ENCODE measurements at places on chromosomes 7 and 10.

- no peak for DNase-seq
Measured at GRCh38 chr10:70074165-70074564, 21.5 kb downstream of the MACROH2A2 start.

DNA sequence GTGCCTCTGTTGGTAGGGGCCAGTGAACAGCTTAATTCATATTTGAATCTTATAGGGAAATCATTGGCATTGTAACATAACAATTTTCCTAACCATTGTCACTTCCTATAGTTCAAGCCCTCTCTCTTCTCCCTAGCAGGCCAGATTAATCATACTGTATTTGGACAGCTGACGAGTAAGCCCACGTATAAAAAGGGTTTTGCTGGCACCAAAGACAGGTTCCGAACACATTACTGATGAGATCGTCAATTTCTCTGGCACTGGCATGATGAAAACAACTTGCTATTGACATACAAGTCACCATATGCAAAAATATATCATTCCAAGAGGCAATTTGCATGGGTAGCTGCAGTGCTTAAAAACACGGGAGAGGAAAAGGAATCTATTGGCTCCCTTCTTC lies 891.1 kb upstream of the AUTS2 start:
- DNase-seq: no peak

DNA sequence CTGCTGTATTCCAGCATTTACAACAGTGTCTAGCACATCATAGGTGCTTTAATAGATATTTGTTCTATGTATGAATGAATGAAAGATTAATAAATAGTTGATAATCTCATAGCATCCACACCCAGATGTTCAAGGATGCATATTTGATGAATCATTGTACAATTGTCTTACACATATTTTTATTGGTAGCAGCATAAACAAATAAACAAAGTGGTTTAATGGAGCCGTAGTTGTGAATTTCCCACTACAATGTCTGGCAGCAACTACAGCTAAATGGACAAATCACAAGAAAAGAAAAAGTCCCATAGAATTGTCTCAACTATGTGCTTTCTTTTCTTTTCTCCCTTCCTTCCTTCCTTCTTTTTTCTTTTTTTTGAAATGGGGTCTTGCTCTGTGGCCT lies 150.8 kb downstream of the NRP1 start:
- DNase-seq: no peak

DNA sequence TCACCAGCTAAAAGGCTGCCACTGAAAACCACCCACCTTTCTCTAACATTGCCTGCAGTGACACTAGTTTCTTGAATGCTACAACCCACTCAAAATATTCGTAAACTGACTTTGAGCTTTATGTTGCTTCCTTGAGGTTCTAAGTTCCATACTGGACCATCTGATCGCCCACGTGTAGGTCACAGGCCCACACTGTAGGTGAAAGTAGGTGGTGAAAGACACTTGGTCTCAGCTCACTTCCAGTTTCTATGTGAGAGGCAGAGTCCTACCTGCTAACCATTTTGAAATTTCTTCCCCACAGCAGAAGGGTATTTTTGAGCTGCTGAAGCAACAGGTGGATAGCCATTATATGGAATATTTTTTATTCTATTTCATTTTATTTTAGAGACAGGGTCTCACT lies 97.3 kb downstream of the MYO3A start:
- no peak for DNase-seq

GRCh38 chr10:127337801-127338200 lies 141.4 kb upstream of the INSYN2A start:
- DNase-seq: no peak

DNA sequence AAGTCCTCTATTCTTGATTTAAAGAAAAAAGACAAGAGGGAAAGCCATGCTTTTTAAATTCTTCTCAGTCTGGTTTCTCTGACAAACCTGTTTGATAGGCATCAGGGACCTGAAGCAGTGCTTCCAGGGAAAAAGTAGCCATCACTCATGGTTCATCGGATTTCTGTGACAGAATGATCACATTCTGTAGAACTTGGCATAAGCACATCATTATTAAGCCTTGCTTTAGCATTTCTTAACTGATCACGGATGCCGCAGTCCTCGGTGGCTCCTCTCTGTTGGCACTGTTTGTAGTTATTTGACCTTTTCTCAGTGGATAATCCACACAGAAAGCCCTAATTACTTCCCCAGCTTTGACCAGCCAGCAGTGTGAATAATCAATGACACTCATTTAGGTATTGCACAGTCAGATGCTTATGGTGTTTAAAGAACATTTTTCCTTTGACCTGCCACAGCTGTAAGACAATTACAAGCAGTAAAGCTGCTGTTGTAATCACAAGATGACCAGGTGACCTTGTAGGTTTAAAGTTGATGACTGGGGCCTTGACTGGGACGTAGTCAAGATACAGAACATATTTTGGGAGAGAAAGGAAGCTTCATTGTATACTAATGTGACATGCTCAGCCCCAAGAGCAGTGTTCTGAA lies 64.4 kb upstream of the SKAP2 start:
- no peak for DNase-seq

GRCh38 chr7:79770063-79770462 lies 316.6 kb upstream of the MAGI2 start:
- no peak for DNase-seq

- no peak for DNase-seq
Measured at GRCh38 chr10:21692916-21693315, 158.9 kb downstream of the MLLT10 start.

DNA sequence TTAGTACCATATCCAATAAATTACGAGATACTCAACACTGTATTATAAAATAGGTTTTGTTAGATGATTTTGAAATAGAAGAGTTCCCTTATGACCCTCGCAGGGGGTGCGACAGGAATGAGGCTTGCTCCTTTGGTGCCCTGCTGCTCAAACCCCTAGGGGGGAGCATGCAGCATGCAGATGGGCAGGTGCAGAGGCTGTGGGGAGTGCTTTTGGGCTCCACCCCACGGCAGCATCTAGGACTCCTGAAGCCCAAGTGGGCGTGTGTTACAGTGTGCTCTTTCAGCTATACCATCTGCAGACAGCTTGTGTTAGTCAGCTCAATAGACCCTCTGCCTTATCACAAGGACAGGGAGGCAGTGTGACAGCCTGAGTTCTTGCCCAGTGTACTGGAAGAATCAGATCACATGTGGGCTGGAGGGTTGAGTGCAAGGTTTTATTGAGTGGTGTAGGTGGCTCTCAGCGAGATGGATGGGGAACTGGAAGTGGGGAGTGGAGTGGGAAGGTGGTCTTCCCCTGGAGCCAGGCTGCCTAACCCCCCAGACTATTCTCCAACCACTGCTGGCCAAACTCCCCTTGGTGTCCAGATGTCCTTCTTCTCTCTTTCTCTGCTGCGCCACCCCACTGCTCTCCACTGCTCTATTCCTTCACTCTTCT lies 3.1 kb upstream of the MRC1 start:
- no peak for DNase-seq

GRCh38 chr7:154950960-154951359 lies 52.0 kb downstream of the PAXIP1 start:
- DNase-seq: no peak

GRCh38 chr10:91944880-91945630 lies 21.5 kb downstream of the BTAF1 start:
- DNase-seq: peak; percentile 24

DNA sequence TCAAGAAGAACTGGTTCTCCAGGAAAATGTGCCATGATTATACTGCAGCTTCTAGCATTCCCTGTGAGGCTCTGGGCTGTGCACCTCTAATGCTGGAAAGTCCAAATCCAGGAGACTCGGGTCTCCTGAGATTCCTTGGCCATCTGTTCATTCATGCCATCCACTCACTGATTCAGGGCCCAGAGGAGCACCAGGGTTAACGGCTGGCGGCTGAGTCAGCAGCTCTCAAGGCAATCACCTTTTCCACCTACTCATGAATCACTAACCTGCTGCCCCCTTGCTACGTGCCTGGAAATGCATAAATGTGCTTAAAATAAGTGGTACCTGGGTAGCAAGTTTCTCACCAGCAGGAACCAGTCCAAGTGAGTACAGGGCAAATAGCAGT lies 132.7 kb downstream of the KCNMA1 start:
- no peak for DNase-seq

GRCh38 chr7:44237696-44238095 lies 36.9 kb downstream of the YKT6 start:
- DNase-seq: no peak

DNA sequence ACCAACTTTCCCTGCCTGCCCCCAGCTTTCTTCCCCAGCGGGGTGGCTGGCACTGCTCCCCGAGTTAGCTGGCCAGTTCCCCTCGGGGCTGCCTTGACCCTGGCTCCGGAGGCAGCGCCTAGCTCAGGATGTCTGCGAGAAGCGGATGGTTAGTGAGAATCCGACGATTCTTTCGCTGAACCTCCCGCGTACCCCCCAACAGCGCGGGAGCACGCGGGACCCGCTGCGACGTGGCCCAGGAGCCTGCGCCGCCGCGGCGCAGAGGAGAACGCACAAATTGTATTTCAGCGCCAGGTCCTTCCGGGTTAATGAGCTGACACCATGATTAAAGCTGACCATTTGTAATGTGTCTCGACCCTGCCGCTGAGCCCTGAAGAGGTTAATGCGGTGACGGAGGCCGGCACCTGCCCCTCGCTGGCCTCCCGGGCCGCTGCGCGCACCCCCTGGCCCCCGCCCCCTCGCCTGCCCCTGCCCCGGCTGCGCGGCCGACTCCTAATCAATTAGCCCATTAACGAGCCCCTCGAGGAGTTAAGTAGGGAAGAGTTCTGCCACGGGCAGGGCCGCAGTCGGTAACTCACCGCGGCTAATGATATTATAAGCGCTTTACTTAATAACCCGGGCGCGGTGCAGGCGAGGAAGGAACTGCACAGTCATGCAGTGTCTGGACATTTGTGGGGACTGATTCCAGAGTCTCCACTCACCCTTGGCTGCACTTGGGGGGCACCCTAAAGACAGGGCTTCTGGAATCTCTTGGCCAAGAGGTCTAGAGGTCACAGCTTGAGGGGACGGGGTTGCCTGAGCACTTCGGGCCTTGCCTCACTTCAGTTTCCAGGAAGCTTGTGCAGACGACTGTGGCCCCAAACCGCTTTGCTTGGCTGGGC lies 1.7 kb upstream of the HMX2 start:
- no peak for DNase-seq

DNA sequence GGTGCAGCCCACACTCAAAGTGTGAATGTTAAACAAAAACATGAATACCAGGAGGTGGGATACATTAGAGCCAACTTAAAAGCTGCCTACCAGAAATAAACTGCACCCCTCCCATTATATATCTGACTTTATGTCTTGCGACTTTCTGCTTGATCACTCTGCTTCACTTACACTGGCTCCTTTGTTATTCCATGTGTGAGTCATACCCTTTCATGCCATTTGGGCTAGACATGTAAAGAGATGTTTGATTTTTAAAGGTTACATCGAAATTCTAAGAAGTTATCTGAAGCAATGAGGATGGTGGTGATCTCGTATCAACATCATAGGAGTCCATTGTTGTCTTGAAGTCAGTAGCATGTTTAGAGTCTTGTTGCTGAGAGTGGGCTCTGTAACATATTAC lies 31.6 kb upstream of the ETV1 start:
- DNase-seq: no peak

DNA sequence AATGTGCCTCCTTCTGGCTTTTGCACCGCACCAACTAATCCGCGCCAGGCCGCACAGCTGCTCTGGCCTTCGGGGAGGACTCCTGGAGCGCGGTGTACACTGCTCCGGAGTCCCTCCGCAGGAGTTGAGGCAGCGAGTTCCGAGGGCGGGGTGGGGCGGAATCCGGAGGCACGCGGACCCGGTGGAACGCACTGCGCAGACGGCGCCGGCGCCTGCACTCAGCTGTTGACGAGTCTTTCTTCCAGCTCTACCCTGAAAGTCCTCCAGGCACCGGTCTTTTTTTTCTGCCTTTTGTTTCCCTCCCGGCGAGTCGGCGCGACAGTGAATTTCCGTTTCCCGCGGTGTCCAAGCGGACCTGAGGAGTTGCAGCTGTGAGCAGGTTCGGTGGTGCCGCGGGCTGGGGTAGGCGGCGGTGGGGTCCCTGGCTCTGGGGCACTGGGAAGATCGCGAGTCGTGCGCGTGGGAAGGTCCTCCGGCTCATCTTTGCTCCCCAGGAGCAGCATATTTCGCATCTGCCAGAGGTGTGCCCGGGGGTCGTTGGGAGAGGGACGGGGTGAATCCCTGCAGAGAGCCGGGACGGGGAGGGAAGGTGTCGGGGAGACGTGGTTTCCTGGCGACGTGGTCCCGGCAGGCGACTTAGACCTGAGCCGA lies 44.1 kb downstream of the SFTPD start:
- DNase-seq: no peak

DNA sequence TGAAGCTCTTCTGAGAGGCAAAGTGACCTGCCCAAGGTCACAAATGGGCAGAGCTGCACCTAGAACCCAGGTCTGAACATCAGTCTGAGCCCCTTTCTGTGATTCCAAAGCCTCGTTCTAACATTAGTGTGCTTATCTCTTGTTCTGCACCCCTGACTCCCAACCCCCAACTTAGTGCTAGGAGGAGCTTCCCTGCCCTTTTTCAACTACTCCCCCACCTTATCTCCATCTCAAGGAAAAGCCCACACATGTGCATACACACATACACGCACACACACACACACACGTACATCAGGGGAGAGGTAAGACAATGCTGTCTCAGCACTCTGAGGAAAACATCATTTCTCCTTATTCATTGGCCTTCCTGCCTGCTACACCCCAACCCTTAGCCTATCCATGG lies 8.3 kb downstream of the PRRT4 start:
- DNase-seq: no peak

GRCh38 chr7:24851786-24852185 lies 94.5 kb upstream of the GSDME start:
- DNase-seq: no peak

- no peak for DNase-seq
Measured at GRCh38 chr7:81514546-81514945, 255.3 kb downstream of the HGF start.

Measured in GM12878 (cell line).